ENCODE measurements at places on chromosomes 3 and 15.

GRCh38 chr3:46360907-46361306 is 7.0 kb downstream of the CCR2 start:
- DNase-seq: no peak

- DNase-seq: no peak
These were observed 503.6 kb downstream of the UNC13C start for GRCh38 chr15:54481819-54482218.

GRCh38 chr3:151135541-151136337 is 50.3 kb downstream of the MED12L start:
- no peak for DNase-seq

- DNase-seq: no peak
These were observed 13.6 kb downstream of the MRPS25 start for GRCh38 chr3:15051531-15051930.

GRCh38 chr3:127716384-127716783 is 43.6 kb downstream of the ABTB1 start:
- no peak for DNase-seq

GRCh38 chr15:87965304-87965703 is 291.2 kb downstream of the NTRK3 start:
- no peak for DNase-seq

DNA sequence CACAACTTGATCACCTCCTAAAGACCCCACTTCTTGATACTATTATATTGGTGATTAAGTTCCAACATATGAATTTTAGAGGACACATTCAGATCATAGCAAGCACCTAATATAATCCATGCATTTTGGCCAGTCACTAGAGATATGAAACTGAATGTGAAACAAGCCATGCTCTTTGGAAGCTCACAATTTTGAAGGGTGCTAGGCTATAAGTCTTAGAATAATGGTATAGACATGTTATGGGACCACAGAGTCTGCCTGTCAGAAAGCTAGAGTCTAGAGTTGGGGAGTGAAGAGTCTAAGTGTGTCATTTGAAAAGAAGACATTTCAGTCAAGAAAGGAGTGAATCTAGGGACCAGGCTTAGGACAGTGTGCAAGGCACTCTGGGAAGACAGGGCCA is 186.4 kb upstream of the SLC24A5 start:
- no peak for DNase-seq

DNA sequence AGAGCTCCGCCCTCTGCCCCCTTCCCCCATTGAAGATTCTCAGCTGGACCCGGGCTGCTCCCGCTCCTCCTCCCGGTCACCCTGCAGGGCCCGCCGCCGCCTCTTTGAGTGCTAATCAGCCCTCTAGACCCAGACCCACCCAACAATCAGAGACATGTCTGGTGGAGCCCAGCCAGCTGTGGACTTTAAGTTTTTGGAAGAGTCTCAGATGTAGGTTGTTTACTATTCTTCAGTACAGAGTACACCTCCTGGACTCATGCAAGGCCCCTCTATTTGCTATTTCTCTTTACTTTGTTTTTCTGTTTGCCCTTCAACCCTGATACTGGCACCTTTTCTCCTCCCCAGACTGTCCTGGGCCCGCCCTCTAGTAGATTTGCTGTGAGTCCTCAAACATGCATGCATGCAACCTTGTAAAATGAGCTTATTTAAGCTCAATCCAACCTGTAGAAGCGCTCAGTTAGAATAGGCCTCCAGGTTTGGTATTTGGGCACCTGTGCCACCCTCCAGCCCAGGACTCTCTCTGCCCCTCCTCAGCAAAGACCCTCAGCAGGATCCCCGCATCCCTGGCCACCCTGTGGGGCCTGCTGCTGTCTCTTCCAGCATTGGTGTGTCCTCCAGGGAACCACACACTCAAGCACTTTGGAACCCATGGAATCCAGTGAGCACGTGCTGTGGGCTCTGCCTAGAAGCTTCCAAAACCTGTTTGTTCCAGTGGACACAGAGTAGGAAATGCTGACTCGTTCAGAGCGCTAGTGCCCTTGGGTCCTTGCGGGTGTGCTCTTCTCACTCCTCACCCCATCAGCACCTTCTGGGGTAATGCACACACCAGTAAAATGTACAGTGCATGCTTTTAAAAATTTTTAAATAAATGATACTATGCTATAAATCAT is 4.6 kb downstream of the PRR23E start:
- DNase-seq: no peak

DNA sequence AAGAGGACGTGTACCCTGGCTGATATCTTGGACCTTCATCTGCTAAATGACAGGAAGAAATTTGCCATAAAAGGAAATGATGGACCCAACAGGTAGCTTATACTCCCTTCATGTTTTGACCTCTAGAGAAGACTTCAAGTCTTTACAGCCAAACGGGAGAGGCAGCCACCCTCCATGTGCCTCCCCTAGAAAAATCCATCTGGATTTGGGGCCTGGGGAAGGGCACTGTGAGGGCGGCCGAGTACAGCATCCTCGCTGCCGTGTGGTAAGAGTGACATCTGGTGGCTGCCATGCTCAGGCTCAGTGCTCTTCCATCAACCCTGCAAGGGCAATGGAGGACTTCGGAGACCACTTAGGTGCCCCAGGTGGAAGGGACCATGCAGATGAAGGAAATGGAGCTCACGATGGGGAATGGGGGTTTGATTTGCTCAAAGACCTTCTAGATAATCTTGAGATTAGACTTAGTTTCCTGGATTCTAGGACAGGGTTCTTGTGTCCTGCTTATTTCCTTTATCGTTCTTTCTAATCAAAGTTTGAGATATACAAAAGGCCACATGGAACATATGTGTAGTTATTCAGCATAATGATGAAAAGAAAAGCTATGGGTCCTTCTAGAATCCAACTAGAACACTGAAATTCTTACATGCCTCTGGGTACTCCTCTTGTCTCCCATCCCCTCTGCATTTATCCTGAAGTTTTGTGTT is 44.4 kb downstream of the AQP9 start:
- no peak for DNase-seq

DNA sequence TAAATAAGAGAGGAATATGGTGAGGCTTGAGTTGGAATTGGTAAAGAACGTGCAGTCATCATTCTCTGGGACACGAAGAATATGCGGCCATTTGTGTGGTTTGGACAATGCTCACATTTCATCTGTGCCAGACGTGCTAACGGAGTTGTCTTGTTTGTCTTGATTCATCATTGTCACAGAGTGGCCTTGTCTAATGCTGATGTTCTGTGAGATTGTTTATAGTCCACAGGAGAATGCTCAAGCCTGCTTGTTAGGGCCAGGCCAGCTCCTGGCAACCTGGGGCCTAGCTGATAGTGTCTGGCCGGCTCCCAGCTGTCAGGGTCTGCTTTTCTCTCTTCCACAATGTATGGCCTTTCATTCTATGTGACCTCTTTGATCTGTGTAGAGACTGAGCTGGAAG is 384.7 kb downstream of the EDEM1 start:
- no peak for DNase-seq

DNA sequence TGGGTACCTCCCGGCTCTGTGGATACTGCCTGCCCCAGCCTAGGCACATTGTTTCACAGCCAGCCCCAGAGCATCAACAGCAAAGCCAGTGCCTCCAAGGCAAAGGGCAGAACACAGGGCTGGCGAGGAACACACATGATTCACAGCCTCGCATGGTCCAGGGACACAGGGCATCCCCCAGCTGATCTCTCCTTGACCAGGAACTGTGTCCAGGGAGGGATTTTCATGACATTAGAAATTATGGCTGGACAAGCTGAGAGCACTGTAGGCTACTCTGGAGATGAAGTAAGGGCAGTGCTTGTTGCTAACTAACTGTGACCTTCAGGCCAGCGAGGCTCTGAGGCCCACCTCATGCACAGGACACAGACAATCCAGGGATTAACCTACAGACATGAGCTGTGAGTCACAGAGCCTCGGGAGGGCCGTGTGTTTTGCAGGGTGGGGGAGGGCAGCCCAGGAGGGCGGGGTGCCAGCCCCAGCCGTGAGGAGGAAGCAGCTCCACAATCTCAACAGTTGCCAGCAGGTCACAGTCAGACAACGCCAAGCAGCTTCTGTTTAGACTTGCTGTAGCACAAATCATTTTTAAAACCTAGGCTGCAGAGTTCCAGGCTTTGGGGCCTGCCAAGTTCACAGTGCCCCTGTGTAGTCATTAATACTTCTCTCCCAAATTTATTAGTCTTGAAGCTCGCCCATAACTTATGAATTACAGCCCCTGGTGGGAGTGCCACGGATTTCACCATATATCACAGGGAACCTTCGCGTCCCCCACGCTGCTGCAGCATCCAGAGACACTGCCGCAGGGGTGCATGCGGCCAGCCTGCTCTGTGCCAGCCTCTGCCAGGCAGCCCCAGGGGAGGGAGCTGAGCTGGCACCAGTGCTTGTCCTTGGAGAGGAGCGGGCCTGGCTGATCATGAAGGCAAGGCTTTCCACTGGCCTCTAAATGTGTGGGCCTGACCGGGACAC is 114.7 kb downstream of the ETFA start:
- DNase-seq: peak; percentile 38

- no peak for DNase-seq
These were observed 97.7 kb upstream of the P2RY1 start for GRCh38 chr3:152737021-152737908.

- no peak for DNase-seq
These were observed 72.5 kb downstream of the GPR156 start for GRCh38 chr3:120212505-120212904.

All from tibial artery (tissue), 4 donors.